ENCODE measurements at places on chromosomes 5 and 9.

DNA sequence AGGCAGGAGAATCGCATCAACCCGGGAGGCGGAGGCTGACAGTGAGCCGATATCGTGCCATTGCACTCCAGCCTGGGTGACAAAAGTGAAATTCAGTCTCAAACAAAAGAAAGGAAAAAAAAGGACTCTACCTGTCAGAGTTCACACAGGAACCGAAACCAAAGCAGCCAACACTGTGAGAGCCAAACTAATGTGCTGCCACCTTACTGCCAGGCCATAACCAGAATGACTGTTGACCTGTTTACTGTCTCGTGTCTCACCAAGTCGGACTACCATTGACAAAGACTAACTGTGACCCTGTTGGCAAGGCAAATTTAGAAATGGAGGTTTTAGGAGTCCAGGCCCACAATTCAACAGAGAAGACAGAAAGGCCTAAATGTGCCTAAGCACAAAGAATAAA lies 112.4 kb downstream of the ANXA2R start:
- no peak for DNase-seq

DNA sequence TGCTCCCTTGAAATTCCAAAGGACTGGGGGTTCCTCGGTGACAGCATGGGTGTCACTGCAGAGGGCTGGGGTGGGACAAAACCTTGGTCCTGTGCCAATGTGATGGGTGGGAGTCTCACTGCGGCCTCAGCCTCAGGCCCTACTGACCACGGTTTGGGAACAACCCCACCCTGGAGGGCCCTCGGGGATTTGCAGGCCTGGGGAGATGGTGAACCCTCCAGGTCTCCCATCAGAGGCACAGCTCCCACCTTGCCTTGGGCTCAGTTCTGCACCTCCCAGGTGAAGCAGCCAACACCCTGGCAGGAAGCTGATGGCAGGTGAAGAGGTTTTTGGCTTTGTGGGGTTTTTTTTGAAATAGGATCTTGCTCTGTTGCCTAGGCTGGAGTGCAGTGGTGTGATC lies 286.8 kb downstream of the PBX3 start:
- no peak for DNase-seq

DNA sequence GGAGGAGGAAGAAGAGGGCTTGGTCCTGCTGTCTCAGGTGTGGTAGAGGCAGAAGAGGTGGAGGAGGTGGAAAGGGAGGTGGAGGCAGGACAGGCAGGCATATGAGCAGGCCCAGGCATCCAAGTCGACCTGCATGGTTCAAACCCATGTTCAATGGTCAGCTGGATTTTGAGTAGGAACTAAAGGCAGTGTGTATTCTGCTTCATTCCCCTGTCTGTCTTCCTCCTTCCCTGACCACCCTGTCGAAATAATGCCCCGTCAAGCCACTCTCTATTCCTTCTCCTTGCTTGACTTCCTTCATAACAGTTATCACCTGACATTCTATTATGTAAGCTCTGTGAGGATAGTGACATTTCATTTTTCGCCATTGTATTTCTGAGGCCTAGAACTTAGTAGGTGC lies 34.8 kb downstream of the ATP6V0E1 start:
- DNase-seq, result no peak

DNA sequence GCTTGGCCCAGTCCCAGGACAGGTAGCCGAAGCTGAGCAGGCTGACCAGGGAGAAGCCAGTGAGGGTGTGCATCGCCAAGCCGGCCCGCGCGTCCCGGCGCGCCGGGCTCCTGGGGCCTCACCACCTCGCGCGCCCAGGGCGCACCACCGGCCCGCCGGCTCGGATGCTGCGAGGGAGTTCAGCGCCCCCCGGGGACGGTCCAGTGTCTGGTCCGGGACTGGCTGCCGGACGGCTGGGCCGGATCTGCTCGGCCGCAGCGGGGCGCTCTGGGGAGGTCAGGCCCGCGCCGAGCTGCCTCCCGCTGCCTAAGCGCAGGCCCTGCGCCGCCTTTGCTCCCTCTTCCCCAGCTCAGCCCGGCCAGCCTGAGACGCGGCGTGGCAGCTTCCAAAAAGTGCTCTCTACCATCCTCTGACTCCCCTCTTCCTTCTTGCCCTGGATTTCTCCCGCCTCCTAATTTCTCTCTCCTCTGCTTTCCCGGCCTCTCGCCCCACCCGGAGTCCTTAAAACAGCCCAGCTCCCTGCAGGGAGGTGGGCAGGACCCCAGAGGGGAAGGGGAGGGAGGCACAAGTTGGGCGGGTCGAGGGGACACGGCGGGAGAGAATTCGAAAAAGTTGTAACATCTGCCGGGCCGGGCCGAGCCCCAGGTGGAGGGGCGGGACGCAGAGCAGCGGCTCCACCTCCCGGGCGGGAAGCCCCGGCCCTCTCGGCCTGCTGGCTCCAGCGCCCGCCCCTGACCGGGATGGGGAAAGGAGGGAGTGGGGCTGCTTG lies at the start of gene ARSI:
Gene ARSI, minus strand, starts transcription at position 605 of the 769 bp plus-strand sequence. Its CDS starts 532 bp downstream, at position 73.
- DNase-seq, result no peak
